ENCODE measurements at places on chromosomes 4 and X.

DNA sequence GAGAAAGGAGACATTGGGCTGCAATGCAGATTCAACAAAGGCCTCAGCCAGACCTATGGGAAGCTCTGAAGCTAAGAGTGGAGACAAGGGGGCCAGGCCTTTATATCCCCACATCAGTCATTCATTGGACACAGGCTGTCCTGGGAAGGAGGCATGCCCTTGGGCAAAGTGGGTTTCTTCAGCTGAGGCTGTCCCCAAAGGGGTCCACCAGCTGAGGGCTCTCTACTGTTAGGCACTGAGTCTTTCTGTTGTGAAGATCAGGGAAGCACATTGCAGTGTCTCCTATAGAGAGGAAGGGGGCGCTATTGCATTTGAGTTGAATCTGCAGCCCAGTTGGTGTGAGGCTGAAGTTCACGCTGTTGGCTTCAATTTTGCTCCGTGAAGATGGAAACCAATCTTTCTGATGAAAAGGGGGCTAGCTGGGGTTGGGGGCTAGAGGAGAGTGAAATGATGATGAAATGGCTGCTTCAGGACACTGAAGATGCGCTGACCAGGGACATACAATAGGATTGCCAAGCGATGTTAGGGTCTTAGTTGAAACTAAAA, 48.0 kb downstream of the SLC25A5 start:
- DNase-seq: peak; percentile 77

- DNase-seq: no peak
Measured at GRCh38 chr4:85728464-85728863, 253.5 kb downstream of the ARHGAP24 start.

- DNase-seq: no peak
Measured at GRCh38 chr4:150325872-150326271, 247.6 kb downstream of the DCLK2 start.

GRCh38 chr4:87092389-87093141, 127.9 kb downstream of the KLHL8 start:
- DNase-seq: peak; percentile 59

DNA sequence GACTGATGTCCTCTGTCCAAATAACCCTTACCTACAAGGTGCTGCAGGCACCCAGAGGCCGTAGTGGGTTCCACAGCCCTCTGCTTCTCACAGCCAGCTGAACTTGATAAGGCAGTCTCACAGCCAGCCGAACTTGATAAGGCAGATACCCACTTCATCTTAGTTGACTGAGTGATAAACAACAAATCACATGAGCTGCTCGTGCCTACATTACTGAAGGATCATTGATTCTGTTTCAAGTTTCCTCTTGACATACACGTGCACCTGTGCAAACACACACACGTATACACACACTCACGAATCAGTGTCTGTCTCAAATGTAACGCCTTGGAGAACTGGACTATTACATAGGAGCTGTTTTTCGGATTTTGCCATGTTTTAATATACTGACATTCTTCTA, 276.3 kb downstream of the DCTD start:
- no peak for DNase-seq

DNA sequence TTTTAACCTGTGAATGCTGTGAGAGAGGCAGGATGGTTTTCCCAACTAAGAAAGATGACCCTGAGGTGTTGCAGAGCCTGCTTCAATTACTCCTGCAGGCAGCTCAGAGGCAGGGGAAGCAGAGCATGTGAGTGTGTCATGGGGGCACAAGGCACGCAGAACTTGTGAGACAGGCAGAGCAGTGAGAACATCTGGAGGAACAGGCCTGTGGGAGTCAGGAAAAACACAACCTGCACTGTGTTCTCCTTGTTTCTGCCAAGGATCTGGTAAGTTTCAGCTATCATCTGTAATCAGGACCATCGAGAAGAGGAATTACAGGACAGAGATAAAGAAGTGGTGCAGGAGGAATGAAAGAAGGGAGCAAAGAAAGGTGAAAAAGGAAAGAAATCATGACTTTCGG, 741.8 kb upstream of the INTU start:
- no peak for DNase-seq

DNA sequence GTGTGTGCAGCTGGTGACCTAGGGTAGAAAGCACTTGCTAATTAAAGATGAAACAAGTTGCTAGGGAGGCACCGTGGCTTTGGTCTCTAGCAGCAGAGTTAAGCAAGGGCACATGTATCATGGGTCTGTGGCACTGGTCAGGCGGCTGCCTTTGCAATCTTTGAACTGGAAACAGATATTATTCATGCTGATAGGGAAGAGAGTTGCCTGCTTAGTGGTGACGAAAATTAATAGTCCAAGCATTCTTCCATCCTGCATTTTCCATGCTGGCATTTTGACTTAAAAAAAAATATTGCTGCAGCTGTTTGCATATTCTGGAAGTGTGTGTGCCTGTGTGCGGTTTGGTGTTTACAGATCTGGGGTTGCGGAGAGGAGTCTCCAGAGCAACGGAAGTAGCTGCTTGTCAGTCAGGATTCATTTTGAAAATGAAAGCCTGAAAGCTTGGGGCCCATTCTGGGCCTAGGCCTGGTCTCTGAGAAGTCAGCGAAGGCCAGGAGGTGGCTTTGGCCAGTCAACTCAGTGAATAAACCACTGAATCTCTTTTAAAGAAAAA, 2.3 kb upstream of the SOWAHD start:
- no peak for DNase-seq

- DNase-seq: no peak
Measured at GRCh38 chr4:8103421-8104390, 54.9 kb downstream of the ABLIM2 start.

DNA sequence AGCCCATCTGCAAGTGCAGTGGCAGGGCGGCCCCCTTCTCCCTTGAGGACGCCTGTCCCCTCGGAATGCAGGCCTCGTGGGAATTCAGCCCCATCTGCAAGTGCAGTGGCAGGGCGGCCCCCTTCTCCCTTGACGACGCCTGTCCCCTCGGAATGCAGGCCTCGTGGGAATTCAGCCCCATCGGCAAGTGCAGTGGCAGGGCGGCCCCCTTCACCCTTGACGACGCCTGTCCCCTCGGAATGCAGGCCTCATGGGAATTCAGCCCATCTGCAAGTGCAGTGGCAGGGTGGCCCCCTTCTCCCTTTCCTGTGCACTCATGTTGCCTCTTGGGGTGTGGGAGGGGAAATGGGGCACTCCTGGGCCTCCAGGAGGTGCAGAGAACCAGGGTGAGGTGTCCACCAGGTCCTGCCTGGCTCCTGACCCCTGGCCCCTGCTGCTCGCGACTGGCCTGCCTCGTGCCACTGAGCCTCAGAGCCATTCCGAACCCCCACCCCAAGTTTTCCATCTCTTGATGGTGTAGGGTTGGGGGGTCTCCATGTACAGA, 6.8 kb upstream of the SLC26A1 start:
- no peak for DNase-seq

- no peak for DNase-seq
Measured at GRCh38 chrX:34379891-34380290, 247.8 kb upstream of the FAM47A start.

DNA sequence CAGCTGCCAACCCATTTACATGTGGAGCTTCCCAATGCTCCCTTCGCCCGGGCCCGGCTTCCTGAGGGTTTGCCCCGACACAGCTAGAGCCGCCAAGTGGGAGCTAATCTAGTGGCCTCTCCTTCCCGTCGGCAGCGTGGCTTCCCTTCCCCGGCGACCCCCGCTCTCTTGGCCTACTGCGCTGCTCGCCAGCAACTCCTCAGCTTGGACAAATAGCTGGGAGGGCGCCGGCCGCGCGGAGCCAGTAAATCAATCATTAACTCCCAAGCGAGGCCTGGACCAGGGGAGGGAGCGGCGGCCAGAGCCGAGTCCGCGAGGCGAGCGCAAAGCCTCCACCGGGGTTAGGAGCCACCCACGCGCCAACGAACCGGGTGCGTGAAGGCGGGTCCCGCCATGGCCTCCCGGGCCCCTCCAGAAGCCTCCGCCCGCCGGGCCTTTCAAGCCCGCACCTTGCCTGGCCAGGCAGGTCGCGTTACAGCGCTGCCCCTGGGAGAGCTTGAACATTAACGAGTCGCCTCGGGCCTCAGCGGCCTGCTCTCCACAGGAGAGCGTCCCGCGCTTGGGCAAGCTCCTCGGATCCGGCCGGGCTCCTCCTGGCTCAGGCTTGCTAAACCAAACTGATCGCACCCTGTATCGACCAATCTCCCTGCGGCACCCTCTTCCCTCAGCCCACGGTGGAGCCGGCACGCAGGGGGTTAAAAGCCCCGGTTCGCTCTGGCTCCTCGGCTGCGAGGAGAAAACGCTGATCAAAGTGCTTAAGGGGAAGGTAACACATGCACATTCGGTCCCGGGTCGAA, 10.6 kb upstream of the BCOR start:
- no peak for DNase-seq

- no peak for DNase-seq
Measured at GRCh38 chr4:4845027-4845426, 14.4 kb upstream of the MSX1 start.

GRCh38 chr4:1240721-1241465, 8.0 kb downstream of the CTBP1 start:
- no peak for DNase-seq

- no peak for DNase-seq
Measured at GRCh38 chrX:135347381-135348016, 38.2 kb downstream of the ETDC start.

GRCh38 chr4:80225595-80225994, 28.3 kb downstream of the PRDM8 start:
- DNase-seq: no peak

GRCh38 chr4:63607169-63607872, 801.9 kb downstream of the TECRL start:
- no peak for DNase-seq

- DNase-seq: no peak
Measured at GRCh38 chr4:22884157-22884556, 191.4 kb downstream of the GBA3 start.

DNA sequence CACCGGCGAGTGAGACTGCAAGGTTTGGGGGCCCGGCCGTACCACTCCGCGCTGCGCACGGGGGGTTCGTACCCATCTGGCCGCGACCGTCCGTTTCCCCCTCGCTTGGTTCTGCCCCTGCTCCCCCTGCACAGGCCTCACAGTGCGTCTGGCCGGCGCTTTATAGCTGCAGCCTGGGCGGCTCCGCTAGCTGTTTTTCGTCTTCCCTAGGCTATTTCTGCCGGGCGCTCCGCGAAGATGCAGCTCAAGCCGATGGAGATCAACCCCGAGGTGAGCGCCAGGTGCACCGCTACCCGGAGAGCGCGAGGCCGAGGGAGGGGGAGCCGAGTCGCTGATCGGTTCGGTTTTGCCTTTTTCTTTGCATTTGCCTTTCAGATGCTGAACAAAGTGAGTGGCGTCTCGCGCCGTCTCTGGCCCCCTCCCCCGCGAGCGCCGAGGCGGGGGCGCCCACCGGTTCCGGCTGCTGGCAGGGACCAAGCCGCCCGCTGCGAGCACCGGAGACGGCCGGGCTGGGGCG, at the start of gene UCHL1:
UCHL1 (plus strand) TSS at position 189 of the 517 bp plus-strand sequence; CDS start at position 238, 49 bp downstream.
- DNase-seq: peak; percentile 91

DNA sequence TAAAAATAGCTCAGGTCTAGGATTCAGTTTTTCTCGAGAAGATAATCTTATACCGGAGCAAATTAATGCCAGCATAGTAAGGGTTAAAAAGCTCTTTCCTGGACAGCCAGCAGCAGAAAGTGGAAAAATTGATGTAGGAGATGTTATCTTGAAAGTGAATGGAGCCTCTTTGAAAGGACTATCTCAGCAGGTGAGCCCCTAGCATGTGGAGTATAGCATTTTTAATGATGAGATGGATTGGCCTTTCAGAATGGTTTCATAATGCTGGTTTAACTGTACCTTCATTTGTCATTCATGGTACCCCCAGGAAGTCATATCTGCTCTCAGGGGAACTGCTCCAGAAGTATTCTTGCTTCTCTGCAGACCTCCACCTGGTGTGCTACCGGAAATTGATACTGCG, 79.4 kb downstream of the SLC10A6 start:
- DNase-seq: no peak

GRCh38 chrX:13091111-13091765, 46.8 kb upstream of the FAM9C start:
- no peak for DNase-seq

DNA sequence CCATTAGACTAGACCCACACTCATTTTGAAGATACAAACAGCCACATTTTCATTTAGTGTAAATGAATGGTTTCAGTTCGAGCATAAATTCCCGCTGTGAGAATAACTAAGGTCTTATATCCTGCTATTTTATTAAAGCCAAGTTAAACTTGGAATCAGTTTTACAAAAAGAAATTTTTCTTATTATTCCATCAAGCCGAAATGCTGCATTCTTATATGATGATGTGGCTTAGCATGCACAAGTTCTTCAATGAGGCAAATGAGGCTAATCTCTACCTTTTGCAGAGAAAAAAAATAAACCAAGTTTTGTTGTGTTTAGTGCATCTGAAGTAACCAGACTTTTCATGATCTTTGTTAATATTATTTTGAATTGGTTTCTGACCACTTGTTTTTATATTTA, 953.9 kb upstream of the PCDH10 start:
- no peak for DNase-seq

- DNase-seq: no peak
Measured at GRCh38 chr4:94831607-94832006, 73.9 kb downstream of the BMPR1B start.

- no peak for DNase-seq
Measured at GRCh38 chr4:31220921-31221320, 500.8 kb downstream of the PCDH7 start.

GRCh38 chr4:26083987-26084386, 170.0 kb downstream of the SMIM20 start:
- DNase-seq: peak; percentile 67

DNA sequence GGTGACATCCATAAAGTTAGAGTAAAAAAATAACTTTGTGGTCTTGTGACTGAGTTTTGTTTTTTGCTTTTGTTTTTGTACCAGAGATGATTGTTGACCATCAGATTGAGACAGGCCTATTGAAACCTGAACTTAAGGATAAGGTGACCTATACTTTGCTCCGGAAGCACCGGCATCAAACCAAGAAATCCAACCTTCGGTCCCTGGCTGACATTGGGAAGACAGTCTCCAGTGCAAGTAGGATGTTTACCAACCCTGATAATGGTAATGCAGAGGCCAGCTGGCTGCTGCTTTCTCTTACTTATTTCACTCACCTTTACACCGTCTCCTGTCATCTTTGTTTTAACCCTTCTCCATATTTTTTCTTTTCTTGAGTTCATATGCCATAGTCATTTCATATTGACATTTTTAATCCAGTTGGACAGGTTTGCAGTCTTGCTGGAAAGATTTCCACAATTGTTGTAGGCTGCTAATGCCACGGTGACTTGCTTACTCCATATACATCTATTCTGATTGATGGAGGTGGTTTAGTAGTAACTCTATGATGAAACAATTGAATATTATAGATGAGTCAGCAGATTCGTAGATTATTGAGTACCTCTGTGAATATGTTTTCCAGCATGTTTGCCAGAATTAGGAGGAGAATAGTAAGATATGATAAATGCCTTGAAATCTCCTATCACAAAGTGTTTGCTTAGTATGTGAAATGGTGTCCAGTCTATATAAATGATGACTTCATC, 18.3 kb downstream of the SLC4A4 start:
- DNase-seq: no peak

DNA sequence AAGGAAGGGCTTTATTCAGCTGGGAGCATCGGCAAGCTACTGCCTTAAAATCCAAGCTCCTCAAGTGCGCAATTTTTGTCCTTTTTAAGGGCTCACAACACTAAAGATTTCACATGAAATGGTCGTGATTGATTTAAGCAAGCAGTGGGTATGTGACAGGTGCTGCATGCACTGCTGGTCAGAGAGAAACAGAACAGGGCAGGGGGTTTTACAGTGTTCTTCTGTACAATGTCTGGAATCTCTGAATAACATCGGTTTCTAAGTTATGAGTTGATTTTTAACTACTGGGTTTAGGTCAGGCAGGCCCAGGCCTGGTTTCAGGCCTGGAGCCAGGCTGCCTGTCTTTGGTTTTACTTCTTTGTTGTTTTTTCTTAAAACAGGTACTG, 6.0 kb downstream of the UGT2B17 start:
- no peak for DNase-seq

Measured in HTR-8/SVneo (cell line).